Stimulated activated CD4-positive, alpha-beta T cell treated with anti-CD3 and anti-CD28 coated beads, Interleukin-1b, Interleukin-23, amount 100 ng/mL, for 24 hours (primary cell): ENCODE measurements at places on chromosomes 3 and 15.

DNA sequence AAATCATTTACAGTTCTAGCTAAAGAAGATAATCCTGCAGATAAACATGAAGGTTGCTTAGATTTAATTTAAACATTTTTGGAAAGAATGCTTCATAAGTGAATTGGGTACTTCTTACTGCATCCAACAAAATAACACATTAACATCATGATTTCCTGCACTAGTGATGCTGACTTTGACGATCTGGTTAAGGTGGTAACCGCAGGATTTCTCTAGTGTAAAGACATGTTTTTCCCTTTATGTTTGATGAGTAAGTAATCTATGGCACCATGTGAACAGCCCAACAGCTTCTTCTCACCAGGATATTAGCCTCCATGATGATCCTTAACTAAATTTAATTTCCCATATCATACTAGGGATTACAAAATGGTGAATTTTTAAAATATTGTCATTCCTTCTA is 14.1 kb downstream of the SPPL2A start:
- no peak for DNase-seq

DNA sequence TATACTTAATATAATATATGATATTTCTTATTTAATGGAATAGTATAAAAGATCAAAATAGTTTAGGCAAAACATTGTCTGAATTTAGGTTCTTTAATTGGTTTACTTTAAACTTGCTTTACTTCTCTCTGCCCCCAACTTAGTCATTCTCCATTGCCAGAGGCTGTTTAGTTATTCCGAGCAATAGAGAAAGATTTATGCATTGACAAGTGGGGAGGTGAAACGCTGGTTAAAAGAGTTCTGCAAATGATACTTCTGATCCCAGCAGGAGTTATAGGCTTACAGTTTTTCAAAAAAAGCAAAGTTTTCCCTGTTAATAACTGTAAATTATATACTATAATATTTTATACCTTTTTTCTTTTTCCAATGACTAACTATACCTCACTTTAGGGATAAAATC is 145.4 kb downstream of the EPHA3 start:
- DNase-seq = no peak

DNA sequence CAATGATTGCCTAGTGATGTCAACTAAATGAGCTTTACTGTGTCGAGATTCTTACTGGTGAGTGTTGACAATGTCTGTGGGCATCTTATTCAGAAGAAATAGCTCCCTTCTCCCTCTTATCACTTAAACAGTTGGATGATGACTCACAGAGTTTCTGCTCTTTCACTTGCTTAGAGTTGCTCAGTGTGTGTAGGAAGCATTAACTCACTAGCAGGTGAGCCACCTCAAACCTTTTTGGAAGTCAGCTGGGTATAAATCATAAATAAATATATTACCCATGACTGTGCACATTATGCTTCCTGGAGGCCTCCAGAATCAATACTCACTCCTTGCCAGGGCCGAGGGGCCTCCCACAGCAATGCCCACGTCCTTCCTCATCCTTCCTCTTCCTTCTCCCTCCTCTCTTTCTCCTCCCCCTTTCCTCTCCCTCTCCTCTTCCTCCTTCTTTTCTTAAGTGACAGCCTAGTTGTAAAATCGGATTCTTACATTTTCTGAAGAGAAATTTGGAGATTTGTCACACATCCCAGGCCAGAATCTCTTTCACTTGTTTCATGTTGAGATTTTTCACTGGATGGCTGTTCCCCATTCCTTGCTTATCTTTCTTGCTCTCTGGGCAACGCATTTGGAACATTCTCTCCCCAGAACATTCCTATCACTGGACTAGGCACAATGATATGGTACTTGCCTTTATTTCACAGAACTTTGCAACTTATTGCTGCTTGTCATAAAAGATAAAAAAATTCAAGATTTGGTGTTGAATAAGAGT is 17.5 kb downstream of the SHC4 start:
- no peak for DNase-seq

DNA sequence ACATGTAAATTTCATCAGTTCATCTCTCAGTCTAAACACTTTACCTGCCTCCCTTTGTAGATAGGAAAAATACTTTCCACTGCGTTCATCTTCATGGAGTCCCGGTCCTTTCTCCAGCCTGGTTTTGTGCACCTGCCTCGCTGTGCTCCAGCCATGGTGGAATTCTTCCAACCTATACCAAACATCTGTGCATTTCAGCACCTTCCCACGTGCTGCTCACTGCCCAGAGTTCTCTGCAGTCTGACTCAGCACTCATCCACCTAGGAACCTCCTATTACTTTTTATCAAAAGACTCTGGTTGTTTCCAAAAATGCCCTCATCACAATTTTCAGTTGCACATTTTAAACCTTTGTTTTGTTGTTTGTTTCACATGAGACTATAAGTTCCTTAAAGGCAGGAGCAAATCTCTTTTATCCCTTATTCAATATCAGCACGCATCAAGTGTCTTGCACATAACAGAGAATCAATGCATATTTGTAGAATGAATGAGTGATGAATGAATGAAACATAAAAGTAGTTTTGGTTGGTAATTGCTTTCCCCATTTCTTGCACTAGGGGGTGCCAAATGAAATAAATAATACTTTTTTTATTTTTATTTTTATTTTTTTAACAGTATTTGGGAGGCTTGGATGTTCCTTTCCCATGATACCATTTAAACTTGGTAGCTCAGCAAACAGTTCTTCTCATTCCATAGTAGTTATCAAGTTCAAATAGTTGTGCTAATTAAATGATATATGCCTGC is 30.2 kb upstream of the ADAMTS9 start:
- no peak for DNase-seq

DNA sequence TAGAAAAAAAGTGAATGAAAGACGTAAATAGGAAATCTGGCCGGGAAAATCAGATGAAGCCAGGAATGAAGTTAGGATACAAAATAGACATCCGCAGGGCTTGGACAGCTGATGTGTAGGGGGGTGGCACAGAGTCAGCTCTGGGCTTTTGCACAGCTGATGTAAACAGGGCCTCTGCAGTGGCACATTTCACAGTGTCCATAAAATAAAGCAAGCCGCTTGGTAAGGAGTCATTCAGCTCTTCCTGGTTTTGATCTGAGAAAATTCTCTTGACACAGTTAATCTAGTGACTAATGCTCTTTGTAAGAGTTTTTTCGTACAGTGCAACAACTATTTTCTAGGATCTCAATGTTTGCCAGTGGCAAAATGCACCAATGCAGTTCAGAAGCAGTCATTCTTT is 153.3 kb downstream of the USP13 start:
- DNase-seq = no peak

DNA sequence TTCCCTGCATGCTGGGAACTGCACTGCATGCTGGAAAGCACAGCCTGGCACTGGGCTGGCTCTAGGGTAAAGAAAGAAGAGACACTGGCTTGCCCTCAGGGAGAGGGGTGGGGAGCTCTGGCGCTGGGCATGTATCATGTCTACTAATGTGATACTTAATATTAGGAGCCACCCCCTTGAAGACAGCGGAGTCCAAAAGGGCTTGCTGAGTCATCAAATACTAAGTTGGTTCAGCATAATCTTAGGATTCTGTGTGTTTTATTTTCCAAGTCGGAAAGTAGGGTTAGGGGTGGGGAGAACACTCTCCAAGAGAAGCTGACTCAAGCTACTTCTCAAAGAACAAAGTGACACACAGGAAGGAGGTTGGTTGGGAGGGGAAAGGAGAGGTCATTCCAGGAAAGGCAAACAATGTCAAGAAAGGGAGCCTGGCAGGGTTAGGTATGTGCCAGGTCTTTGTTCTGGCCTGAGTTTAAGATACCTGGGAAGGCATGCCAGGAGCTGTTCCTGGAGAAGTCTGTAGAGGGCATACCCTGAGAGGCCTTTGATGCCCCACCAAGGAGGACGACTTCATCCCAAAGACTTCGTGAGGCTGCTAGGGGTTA is 237.8 kb upstream of the NR2E3 start:
- no peak for DNase-seq
